ENCODE measurements at places on chromosomes 7 and 10. TPM values are rescaled to one million over a fixed set of nuclear protein-coding genes. Genes with fewer than 3 reads are reported as not detected.

DNA sequence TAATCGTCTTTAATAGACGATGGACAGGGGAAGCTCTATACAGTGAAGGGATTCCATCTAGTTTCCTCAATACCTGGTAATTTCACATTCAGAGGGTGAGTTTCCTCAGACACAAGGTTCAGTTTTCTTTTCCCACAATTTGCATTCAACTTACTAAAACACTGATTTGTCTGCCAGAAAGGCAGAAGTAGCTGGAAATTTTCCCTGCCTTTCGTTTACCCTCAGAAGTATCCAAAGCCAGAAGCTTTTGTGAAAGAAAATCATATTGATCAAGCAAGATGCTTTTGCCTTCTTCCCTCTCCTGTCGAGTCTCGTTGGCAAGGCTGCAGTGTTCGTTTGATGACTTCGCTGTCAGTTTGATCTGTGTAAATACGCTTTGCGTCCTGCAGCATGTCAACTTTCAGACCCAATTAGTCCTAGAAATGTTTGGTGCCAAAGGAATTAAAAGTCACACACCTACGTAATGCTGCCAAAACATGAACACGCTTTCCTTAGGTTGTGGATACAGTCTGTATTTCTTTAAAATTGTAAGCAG is 631.9 kb upstream of the FOXK1 start:
- DNase-seq: no peak

- no peak for DNase-seq
Observed at GRCh38 chr7:116530107-116530820, 5.4 kb downstream of the CAV1 start.

DNA sequence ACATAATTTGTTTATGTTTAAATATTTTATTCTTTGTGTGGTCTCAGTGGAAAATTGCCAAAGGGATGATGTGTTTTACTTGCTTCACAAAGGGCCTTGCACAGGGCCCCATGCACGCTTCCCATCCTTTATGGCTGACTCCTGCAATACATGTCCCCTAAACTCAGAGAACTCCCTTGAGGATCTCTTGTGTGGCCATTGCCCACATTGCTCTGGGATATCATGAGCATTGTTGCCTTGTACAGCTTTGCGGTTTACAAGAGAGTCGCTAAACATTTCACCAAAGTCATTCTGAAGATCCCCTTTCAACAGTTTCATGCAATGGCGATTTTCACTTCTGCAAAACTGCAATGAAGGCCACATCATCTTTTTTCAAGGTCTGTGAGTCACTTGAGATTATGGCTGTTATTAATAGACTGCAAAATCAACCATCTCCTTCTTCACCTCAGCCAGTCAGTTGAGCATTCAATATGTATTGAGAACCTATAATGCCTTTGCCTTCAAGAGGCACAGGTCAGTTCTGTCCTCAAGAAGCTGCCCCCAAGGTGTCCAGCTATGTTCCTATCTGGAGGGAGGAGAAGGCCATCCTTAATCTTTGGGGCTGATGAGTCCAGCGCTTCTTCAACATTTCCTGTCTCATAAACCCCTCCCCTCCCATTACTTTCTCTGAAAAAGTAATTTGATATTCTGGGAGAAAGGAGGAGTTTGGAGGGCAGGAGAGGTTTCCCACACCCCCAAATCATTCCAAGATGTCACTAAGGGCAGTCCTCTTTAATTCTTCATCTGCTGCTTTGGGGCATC is 108.1 kb downstream of the CCDC71L start:
- DNase-seq: no peak

DNA sequence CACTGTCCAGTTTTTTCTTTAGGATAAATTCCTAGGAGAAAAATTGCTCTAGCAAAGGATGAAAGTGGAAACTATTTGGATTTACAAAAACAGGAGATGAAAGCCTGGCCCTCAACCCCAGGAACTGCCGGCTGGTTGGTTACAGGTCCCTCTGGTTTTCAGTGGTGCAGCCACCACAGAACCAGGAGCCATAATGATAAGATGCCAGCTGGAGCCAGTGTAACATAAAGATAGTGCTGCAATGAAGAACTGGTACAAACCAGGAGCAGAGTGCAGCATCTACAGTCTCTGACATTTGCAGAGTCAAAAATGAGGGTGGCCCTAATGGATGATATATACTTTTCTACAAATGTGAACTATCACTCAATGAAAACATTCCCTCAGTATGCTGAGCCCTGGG is 20.4 kb upstream of the NUP42 start:
- DNase-seq: no peak

DNA sequence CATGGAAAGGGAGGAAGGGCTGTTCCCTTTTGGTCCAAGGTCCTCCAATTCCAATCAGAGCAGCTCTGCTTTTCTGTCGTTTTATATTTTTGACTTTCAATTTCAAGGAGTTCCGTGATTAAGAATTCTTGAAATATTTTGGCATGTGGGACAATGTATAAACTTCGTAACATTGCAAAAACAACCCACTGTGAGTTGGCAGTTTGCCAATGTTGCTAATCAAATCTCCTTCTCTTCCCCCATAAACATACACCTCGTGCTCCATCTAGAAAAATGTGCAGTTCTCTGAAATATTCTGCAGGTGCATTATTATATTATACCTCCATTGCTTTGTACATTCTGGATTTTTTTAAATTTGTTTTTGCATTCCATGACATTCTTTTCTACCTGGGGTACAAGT is 49.8 kb downstream of the POU6F2 start:
- DNase-seq: no peak

GRCh38 chr7:117092785-117093184 is 139.5 kb downstream of the ST7 start:
- no peak for DNase-seq

DNA sequence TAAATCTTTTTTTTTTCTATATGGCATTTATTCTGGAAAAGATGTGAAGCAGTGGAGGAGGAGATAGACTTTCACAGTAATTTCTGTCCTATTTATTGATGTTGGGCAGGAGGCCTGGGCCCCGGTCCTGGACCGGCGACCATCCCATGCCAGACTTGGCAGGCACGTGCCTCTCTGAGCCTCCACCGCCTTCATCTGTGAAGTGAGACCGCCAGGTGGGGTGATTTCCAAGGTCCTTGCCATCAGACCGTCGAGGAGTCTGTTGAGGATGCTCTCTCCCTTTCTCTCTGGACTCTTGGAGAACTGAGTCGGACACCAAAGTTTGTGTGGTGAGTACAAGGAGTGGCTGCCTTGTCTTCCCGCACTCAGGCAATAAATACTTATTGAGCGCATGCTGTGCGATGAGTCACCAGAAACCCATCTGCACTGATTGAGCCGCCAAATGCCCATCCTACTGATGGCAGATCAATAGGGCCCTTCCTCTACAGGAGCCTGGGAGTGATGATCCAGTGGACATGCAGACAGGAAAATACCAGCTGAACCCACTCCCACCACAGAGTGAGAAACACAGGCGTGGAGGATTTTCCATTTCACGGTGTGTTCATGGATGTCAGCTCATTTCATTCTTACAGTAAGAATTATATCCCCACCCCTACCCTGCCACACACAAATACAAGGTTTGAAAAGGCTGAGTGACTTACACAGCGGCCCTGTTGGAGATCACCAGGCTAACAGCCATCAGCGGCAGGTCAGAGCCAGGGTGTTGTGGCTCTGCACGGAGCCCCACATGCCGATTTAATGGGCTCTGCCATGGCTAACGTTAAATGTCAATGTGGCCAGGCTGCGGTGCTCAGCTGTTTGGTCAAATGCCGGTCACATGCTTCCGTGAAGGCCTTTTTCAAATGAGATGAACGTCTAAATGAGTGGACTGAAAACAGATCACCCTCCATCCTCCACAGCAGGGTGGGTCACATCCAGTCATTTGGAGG is 11.5 kb upstream of the PRKAG2 start:
- DNase-seq: no peak

ZDHHC16 gene
- 25.5 TPM for total RNA-seq

LMOD2 gene
- total RNA-seq: 1,161 TPM
